Activated naive CD4-positive, alpha-beta T cell (primary cell): ENCODE measurements at places on chromosomes 3 and 15.

- no peak for DNase-seq
Measured at GRCh38 chr3:79236496-79236895, 531.3 kb downstream of the ROBO1 start.

GRCh38 chr15:67781907-67782690, 43.2 kb upstream of the SKOR1 start:
- DNase-seq: no peak

- no peak for DNase-seq
Measured at GRCh38 chr3:11300970-11301369, 28.8 kb downstream of the ATG7 start.

DNA sequence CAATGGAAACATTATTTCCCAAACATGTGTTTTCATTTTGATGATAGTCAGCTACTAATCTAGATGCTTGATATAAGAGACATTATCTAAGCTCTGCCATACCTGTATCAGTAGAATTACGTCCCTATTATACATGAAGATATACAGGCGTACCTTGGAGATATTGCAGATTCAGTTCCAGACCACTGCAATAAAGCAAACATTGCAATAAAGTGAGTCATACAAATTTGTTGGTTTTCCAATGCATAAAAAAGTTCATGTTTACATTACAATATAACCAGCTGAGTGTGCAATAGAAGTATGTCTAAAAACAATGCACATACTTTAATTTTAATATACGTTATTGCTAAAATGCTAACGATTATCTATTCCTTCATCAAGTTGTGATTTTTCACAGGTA, 236.0 kb upstream of the ZNF717 start:
- DNase-seq: no peak

DNA sequence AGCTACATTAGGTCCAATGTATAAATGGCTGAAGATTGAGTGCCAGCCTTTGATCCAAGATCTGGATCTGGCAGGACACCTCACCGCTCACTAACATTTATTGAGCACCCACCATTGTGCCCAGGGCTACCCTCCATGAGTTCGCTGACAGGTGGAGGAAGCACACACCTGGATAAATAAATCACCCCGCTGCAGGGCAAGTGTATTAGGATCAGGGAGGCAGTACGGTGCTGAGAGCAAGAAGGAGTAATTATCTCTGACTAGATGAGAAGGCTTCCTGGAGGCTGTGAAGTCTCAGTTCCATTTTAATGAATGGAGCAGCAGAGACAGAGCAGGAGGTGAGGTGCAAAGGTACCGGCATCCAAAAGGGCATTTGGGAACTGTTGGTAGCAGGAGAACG, 104.1 kb downstream of the LIPC start:
- no peak for DNase-seq

- DNase-seq: no peak
Measured at GRCh38 chr15:38883987-38884386, 319.4 kb upstream of the RASGRP1 start.

DNA sequence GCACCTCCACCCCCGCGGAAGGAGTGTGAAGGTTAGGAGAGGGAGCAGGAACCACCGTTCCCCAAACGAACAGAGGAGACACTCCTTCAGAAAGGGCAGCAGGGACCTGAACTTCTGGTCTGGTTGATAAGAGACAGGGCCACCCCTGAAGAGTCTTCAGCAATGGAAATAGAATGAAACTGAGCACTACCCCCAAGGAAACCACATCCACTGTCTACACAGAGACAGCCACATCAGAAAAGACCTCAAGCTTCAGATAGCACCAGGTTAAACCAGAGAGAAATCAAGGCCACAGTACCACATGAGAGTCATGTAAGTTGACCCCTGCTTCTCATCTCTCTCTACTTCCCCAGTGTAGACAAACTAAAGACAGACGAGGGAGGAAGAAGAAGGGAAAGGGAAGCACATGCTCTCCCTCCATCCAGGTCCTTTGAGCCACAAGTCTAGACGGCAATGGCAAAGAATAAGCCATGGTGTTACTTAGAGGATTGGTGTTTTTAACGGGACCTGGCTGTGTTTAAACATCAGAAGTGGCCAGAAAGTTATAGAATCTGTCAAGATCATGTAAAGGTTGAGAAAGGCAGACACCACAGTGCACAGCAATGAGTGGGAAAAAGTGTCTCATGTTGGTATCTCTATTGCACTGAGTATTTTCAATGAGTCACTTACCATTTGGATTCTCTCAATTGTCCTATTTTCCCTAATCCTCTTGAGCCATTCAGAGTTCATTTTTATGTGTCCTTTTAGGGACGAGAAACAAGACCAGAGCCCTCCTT, 31.4 kb upstream of the CTNNB1 start:
- no peak for DNase-seq

DNA sequence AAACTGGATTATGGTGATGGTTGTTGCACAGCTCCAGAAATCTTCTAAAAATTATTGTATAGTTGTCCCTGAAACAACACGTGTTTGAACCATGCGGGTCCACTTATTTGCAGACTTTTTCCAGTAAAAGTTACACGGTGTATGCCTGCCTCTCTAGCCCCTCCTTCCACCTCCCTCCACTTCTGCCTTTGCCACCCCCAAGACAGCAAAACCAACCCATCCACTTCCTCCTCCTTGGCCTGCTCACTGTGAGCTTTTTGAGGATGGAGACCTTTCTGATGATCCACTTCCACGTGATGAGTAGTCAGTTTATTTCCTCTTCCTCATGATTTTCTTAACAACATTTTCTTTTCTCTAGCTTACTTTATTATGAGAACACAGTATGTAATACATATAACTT, 5.4 kb downstream of the CYFIP1 start:
- DNase-seq: no peak

DNA sequence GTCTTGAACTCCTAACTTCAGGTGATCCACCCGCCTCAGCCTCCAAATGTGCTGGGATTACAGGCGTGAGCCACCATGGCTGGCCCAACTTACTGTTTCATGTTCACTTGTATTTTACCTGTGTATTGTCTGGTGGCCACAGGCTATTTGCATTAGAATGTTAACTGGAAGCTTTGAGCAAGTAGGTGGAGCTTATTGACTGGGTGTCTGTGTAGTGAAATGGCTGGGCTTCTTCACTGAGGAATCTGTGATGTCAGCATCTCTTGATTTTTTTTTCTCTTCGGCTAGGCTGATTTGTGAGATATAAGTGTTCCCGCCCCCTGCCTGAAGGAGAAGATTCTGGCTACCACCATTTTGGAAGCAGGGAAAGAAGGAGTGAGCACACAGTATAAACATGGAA, 237.8 kb upstream of the PEX5L start:
- no peak for DNase-seq

DNA sequence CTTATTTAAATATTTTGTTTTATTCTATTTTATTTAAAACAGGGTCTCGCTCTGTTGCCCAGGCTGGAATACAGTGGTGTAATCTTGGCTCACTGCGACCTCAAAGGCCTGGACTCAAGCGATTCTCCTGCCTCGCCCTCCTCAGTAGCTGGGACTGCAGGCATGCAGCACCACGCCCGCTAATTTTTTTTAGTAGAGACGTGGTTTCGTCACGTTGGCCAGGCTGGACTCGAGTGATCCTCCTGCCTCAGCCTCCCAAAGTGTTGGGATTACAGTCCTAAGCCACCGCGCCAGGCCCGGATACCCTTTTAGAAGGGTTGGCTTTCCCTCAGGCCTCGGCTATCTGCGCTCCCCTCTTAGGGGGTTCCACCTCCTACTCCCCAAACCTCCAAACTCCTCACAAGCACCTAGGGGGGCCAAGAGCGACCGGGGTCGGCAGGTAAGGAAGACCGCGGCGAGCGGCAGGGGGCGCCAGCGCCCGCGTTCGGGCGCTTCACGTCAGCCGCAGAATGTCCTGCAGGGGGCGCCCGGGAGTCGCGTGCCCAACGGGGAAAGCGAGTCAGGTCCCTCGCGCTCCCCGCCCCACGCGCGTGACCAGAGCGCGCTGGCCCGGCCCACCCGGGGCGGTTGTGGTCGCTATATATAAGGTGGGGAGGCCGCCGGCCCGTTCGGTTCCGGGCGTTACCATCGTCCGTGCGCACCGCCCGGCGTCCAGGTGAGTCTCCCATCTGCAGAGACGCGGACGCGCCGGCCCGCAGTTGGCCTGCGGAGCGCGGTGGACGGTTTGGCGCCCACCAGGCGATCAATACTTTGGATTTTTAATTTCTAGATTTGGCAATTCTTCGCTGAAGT, 51.8 kb upstream of the GATM start:
- DNase-seq: peak; percentile 89

DNA sequence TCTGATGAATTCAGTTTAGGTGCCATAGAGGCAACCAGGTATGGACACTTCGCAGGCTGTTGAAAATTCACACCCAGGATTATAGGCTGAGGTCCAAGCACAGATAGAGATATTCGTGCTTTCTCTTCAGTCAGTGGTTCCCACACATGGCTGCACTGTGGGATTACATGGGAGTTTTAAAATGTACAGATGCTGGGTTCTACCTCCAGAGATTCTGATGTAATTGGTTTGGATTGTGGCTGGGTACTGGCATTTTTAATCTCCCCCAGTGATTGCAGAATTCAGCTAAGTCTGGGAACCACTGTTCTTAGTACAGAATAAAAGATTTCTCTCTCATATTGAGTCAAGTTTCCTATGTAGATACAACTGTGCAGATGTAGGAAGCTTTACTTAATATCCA, 91.6 kb downstream of the FOXB1 start:
- DNase-seq: no peak
